ENCODE measurements at places on chromosomes 5 and 9. TPM values are rescaled to one million over a fixed set of nuclear protein-coding genes. Genes with fewer than 3 reads are reported as not detected.

GRCh38 chr9:131580358-131580757, 35.0 kb downstream of the PRRT1B start:
- H3K27me3 ChIP-seq: no peaks in the 10 kb centered on the region
- no peak overlapping the region for H3K27ac ChIP-seq
- H3K4me1 ChIP-seq: no peaks in the 10 kb centered on the region
- no peak overlapping the region for H3K4me3 ChIP-seq
- DNase-seq: no peak

- H3K27me3 ChIP-seq: no peaks in the 10 kb centered on the region
- no peak for DNase-seq
- H3K4me3 ChIP-seq: no peak overlapping the region
- H3K36me3 ChIP-seq: no peaks in the 10 kb centered on the region
- H3K27ac ChIP-seq: no peak overlapping the region
These were observed 1303.5 kb downstream of the EFNA5 start for GRCh38 chr5:106367281-106367680.

- H3K27me3 ChIP-seq: no peaks in the 10 kb centered on the region
- no peaks in the 10 kb centered on the region for H3K4me1 ChIP-seq
- DNase-seq: no peak
- H3K4me3 ChIP-seq: no peak overlapping the region
- H3K36me3 ChIP-seq: no peaks in the 10 kb centered on the region
These were observed 23.9 kb upstream of the FANCC start for GRCh38 chr9:95341293-95341962.

DNA sequence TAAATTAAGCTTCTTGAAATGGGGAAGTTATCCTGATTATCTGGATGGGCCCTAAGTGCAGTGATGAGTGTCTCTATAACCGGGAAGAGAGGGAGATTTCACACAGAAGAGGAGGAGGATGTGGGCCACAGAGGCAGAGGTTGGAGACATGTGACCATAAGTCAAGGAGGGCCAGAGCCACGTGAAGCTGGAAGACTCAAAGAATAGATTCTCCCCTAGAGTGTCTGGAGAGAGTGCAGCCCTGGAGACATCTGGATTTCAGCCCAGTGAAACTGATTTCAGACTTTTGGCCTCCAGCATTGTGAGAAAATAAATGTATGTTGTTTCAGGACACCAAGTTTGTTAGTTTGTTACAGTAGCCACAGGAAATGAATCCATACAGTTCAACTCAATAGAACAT, 442.9 kb downstream of the NTRK2 start:
- peaks cover 6% of the 10 kb centered on the region for H3K4me1 ChIP-seq
- no peak overlapping the region for H3K4me3 ChIP-seq
- no peaks in the 10 kb centered on the region for H3K27me3 ChIP-seq
- no peak for DNase-seq

DNA sequence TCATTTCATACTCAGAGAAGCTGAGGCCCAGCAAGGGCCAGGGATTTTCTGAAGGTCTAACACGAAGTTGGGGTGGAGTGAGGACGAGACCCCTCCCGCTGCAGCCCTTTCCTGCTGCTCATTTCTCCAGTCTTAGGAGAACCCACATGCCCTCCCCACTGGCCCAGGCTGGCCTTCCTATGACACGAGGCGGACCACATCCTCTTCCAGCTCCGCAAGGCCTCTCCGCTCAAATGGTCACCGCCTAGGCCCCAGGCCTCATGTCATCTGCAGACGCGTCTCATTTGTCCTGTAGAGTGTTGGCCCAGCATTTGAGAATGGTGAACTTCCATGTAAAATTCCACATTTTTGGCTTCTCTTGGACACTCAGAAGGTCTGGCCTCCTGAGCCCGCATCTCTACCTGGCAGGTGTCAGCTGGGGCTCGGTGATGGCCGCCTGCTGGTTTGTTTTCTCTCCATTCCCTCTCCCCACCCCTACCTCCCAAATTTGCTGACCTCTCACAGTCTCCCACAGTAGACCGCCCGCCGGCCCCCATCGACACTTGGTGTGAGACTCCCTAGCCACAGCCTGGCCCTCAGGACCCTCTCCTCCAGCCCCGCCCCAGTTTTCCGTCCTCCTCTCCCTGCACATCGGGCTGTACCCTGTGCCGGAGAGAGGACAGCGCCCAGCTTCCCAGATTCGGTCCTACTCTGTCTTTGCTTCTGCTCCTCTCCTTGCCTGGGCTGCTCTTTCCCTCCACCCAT, 51.7 kb downstream of the ERGIC1 start:
- no peak overlapping the region for H3K27ac ChIP-seq
- H3K27me3 ChIP-seq: no peaks in the 10 kb centered on the region
- DNase-seq: no peak
- H3K36me3 ChIP-seq: peaks cover 8% of the 10 kb centered on the region
- no peak overlapping the region for H3K4me3 ChIP-seq

- no peak overlapping the region for H3K27ac ChIP-seq
- H3K4me1 ChIP-seq: peaks cover 4% of the 10 kb centered on the region
- H3K27me3 ChIP-seq: peaks cover 14% of the 10 kb centered on the region
- DNase-seq: peak; percentile 49
- H3K36me3 ChIP-seq: no peaks in the 10 kb centered on the region
These were observed 545 bp upstream of the CTSV start for GRCh38 chr9:97039514-97039860.

DNA sequence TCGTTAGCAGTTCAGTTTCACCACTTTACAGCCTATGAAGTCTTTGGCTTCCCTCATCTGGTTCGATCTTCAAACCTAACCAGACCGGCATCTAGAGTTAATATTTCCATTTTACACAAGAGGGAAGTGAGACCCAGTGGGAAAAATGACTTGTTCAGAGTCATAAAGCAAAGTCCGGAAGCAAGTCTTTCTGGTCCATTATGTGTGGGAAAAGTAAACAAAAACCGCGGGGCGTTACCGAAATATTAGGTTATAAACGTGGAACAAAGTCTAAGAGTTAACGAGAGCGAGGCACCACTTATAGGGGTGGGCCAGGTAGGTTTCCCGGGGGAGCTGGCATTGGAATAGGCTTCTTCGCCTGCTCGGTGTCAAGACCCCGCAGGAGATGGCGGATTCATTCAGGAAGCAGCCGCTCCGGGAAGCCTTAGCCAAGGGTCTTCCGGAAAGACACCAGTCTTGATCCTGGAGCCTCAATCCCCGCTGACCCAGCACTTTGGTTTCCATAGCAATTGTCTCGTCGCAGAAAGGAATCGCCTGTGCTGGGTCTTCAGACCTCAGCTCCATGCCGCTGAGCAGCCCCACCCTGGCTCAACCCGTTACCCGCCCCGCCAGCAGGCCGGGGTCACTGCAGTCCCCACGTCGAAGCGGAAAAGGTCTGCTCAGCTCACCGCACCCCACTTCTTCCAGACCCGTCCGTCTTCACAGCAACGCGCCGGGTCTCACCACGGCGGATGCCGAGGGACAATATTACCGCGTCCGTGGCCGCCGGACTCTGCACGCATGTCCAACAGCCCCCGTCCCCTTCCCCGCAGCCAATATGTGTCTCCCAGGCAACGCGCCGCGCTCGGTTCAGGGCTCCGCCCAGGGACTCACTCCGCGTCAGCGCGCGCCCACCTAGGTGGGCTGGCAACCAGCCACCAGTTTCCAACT, at the start of gene C5orf52:
C5orf52 (plus strand) TSS at position 872 of the 930 bp plus-strand sequence. CDS start 82 bp downstream, outside the sequence.
- H3K4me1 ChIP-seq: peaks cover 4% of the 10 kb centered on the region
- peak within 1 kb of the TSS; percentile 72 for H3K4me3 ChIP-seq
- DNase-seq: peak; percentile 25
- H3K27me3 ChIP-seq: no peaks in the 10 kb centered on the region
- no peaks in the 10 kb centered on the region for H3K36me3 ChIP-seq

Gene PCDHA11
- total RNA-seq: 5.8 TPM

Gene SEMA6A
- total RNA-seq: 34.2 TPM

- peak; percentile 97 for DNase-seq
- no peaks in the 10 kb centered on the region for H3K36me3 ChIP-seq
- H3K4me3 ChIP-seq: no peak overlapping the region
- no peaks in the 10 kb centered on the region for H3K27me3 ChIP-seq
These were observed 64.7 kb upstream of the SPOCK1 start for GRCh38 chr5:137563646-137564397.

GRCh38 chr9:115672477-115673316, 480.9 kb upstream of the PAPPA start:
- H3K27me3 ChIP-seq: no peaks in the 10 kb centered on the region
- H3K36me3 ChIP-seq: no peaks in the 10 kb centered on the region
- peak; percentile 99 for DNase-seq
- H3K4me1 ChIP-seq: peaks cover 48% of the 10 kb centered on the region

Gene ARL14EPL
- total RNA-seq: not detected

DNA sequence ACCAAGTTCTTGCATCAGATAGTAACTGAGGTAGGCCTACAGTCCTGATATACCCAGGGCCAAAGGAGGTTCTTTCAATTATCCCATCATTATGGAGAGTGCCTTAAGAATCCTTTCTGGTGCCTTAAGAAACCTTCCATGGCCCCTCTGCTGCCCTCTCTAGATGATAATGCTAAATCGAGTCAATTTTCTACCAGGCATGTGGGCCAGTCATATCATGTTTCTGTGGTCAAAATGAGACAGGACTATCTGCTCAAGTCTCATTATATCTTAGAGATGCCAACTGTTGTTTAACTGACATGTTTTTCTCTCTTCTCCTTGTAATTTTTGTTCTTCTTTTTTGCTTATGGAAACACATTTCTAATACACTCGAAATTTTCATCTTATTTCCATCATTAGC, 127.6 kb downstream of the EDIL3 start:
- peaks cover 4% of the 10 kb centered on the region for H3K4me1 ChIP-seq
- H3K27me3 ChIP-seq: no peaks in the 10 kb centered on the region
- no peak overlapping the region for H3K4me3 ChIP-seq
- no peaks in the 10 kb centered on the region for H3K36me3 ChIP-seq
- no peak overlapping the region for H3K27ac ChIP-seq

Gene SLC6A3
- 0.07 TPM for total RNA-seq

- no peak overlapping the region for H3K27ac ChIP-seq
- H3K4me3 ChIP-seq: no peak overlapping the region
- no peaks in the 10 kb centered on the region for H3K27me3 ChIP-seq
- DNase-seq: peak; percentile 70
These were observed 231.4 kb downstream of the PDE4D start for GRCh38 chr5:59661954-59662615.

DNA sequence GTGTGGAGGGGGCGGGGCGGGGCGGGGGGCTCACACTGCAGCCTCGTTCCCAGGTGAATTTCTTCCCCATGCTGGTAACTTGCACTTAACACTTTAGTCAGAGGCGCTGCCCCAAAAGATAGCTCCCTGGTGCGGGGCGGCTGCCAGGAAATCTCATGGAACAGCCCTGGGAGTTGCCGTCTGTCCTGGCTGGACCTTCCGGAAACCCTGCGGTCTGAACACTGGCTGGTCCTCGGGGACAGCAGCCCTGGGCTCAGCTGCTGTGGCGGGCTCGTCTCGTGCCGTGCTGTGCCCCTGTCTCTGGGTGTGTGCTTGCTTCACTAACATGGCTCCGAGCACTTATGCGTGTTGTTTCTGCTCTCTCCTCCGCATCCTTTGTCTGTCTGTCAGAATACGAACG, 25.8 kb downstream of the PTGES2 start:
- peaks cover 42% of the 10 kb centered on the region for H3K4me1 ChIP-seq
- no peak for DNase-seq
- peaks cover 12% of the 10 kb centered on the region for H3K36me3 ChIP-seq
- no peak overlapping the region for H3K4me3 ChIP-seq

DNA sequence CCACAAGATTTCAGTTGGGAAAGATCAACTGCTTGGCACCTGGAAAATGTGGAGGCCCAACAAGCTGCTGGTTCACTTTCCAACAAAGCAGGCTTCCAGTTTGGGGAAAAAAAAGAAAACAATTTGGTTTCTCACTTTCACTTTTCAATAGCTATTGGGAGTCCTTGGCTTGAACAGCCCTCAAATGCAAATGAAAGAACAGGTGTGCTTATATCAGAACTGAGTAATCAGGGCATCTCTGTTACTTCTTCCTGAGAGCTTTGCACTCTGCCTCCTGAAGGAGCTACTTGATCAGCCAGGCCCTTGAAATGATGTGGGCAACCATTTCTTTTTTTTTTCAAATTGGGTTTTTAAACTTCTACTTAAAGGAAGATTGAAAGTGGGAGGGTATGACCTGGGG, 73.5 kb downstream of the MFAP3 start:
- no peaks in the 10 kb centered on the region for H3K36me3 ChIP-seq
- H3K27ac ChIP-seq: no peak overlapping the region
- no peaks in the 10 kb centered on the region for H3K27me3 ChIP-seq
- no peak overlapping the region for H3K4me3 ChIP-seq
- no peaks in the 10 kb centered on the region for H3K4me1 ChIP-seq

GRCh38 chr5:176519810-176520720, 17.1 kb downstream of the RNF44 start:
- no peaks in the 10 kb centered on the region for H3K4me1 ChIP-seq
- DNase-seq: no peak
- no peak overlapping the region for H3K4me3 ChIP-seq
- H3K27me3 ChIP-seq: no peaks in the 10 kb centered on the region

Gene ZBTB5
- 11.3 TPM for total RNA-seq

DNA sequence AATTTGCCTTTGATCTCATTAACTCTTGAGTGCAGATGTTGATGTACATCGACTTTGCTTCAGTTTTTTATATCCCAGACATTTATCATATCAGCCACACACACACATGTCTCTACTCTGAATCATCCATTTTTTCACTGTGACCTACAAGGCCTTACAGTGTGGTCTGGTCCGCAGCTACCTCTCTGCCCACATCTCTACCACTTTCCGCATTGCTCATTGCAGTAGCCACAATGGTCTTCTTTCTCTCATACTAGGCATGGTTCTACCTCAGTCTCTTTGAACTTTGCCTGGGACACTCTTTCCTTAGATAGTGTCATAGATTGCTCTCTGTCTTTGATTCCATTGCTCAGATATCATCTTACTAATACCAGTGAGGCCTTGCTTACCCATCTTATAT, 87.9 kb upstream of the FSD1L start:
- no peak overlapping the region for H3K27ac ChIP-seq
- DNase-seq: peak; percentile 95
- no peak overlapping the region for H3K4me3 ChIP-seq
- H3K36me3 ChIP-seq: no peaks in the 10 kb centered on the region
- no peaks in the 10 kb centered on the region for H3K4me1 ChIP-seq

- peaks cover 5% of the 10 kb centered on the region for H3K4me1 ChIP-seq
- no peak for DNase-seq
- H3K36me3 ChIP-seq: no peaks in the 10 kb centered on the region
These were observed 31.3 kb downstream of the LHX6 start for GRCh38 chr9:122197426-122197825.
